Osteocyte (in vitro differentiated cells): ENCODE measurements at places on chromosomes 7 and 10. TPM values are rescaled to one million over a fixed set of nuclear protein-coding genes. Genes with fewer than 3 reads are reported as not detected.
A peak's percentile ranks its signal among the peaks of the same experiment; 100 is the strongest.

DNA sequence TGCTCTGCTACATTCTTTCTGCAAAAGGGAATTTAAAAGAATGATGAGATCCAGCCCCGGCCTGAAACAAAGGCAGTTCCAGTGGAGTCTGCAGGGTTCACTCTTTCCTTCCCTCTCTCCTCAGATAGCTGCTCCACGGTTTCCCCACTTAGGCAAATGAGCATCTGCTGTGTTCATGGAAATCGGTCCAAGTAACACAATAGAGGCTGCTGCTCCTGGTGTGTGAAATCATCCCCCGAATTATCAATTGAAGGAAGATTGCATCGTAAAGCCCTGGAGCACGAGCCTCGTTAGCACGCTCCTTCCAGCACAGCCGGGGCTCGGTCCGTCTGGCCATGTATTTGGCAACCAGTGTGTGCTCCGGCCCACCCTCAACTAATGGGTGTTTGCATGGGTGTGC lies 108.3 kb upstream of the DPP6 start:
- DNase-seq: no peak

GRCh38 chr10:63431962-63432797 lies 33.6 kb downstream of the JMJD1C start:
- no peak for DNase-seq

DNA sequence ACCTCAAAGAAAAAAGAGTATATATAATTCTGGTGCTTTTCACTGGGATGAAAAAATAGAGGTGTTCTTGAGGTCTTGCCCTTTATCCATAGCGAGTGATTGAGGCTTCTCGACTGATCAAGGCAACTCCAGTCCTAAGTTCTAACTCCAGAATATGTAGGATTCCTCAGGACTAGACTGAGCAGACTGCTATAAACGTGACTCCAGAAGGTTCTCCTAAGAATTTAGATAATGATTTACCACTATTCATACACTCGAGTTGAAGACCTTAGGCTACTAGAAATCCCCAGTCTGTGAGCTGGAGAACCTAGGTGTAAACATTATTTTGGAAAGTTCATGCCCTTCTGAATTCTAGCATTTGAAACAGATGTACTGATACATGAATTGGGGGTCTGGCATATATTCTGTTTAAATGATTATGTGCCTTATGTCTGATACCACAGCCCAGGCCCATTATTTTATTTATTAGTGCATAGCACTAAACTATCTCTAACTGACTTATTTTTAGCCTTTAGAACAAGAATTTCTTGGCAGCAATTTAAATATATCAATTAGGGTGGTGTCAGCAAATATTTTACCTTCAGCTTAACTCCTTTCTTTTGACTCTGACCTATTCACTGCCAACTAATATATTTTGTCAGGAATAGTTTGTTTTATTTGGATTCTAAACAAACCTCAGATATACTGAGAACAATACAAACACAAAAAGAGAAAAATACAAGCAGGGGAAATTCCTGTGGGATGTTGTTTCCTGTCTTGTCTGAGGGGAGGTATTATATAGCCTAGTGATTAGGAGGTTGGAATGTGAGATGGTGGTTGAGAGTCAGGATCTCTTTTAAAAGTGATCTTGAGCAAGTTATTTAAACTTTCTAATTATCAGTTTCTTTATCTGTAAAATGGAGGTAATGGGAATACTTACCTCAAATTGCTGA lies 75.8 kb downstream of the PODXL start:
- no peak for DNase-seq

GRCh38 chr7:1938788-1939433 lies 268.8 kb downstream of the ELFN1 start:
- no peak for DNase-seq

DNA sequence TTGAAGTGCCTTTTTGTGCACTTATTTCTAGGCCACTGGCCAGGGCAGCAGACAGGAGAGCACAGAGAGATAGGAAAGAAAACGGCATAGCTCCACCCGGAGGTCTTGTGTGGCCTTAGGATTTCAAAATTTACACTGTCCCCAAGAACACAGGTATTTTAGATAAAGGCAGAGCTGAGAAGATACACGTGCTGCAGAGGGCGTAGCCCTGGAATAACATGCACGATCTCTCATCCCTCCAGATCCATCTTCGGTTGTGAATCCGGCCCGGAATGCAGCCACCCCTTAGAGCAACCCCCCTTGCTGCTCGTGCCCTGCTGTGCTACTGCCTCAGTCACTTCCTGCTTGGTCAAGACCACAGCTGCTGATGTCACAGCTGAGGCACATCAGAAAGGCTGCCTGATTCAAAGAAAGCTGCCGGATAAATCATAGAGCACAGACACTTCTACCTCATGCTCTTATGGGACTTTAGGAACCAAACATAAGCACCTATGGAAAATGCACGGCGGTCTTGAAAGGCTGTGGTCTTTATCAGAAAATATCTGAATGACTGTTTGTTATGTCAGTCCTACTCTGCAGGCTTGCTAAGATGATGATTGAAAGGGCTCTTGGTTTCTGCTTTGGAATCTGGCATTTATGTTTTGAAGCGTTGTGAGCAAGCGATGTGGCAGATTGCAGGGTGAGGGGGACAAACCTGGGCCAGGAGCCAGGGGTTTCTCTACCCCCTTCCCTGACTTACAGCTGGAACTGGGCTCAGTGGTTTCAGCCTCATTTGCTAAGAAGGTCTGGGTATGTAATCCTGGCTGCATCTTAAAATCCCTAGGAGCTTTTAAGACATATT lies 152.0 kb downstream of the SVIL start:
- DNase-seq: peak; percentile 40

- DNase-seq: no peak
Measured at GRCh38 chr10:70943841-70944466, 55.6 kb upstream of the PCBD1 start.

GRCh38 chr10:60853107-60853506 lies 74.8 kb downstream of the CDK1 start:
- no peak for DNase-seq

- DNase-seq: no peak
Measured at GRCh38 chr7:68073701-68074100, 1077.1 kb downstream of the TYW1 start.

GRCh38 chr7:20958572-20958971 lies 171.9 kb upstream of the SP8 start:
- DNase-seq: no peak

DNA sequence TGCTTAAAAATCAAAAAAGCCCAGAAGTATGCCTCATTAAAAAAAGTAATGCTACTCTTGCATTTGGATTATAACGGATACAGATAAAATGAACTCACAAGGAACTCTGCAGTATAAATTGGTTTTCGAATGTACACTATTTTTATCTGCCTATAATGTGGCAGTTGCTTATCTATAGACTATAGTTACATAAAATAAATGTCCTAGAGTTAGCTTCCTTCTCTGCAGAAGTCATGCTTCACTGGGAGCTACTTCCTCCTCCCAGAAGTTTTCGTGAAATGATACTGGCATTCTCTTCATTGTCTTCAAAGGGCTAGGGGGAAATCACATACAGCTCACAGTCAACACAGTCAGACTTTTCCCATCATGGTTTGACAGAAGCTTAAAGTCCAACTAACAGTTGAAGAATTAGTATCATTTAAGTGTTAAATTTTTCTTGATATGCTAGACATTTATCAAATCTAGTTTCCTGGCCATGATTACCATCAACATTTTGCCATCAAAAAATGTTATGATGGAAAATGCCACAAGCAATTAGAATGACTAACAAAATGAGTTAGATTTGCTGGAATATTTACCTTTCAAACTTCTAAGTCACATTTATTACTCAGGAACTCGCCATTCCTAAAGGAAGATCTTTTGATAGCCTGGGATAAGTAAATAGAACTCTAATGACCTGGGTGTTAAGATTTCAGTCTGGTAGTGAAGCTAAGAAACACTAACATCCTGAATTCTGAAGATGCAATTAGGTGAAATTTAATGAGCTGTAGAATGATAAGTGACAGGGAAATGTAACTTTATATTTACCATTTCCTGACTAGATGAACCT lies 87.3 kb upstream of the TRIL start:
- no peak for DNase-seq

- DNase-seq: no peak
Measured at GRCh38 chr10:103616705-103617601, 123.4 kb downstream of the NEURL1 start.

DNA sequence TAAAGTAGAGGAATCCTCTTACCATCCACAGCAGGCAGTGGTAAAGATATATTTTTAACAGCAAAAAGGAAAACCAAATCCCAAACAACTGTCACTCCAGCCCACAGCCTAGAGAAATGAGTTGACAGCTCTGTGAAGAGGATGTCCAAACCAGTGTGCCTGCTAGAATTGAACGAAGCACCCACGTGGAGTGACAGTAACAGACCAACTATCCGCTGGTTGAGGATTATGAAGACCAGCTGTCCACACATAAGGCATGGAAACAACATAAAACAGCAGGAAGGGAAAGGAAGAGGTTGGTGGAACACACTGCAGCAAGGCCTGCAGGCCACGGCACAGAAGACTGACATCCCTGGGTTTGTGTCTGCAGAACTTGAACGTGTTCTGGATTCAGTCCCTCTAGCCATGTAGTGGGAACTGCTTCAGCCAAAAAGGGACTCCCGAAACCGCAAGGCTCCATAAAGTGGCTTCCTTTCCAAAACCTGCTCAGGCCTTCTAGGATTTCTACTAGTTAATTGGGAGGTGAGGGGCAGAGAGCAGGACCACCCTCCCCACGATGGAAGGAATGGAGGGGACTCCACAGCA lies 324.4 kb downstream of the BICC1 start:
- DNase-seq: no peak

DNA sequence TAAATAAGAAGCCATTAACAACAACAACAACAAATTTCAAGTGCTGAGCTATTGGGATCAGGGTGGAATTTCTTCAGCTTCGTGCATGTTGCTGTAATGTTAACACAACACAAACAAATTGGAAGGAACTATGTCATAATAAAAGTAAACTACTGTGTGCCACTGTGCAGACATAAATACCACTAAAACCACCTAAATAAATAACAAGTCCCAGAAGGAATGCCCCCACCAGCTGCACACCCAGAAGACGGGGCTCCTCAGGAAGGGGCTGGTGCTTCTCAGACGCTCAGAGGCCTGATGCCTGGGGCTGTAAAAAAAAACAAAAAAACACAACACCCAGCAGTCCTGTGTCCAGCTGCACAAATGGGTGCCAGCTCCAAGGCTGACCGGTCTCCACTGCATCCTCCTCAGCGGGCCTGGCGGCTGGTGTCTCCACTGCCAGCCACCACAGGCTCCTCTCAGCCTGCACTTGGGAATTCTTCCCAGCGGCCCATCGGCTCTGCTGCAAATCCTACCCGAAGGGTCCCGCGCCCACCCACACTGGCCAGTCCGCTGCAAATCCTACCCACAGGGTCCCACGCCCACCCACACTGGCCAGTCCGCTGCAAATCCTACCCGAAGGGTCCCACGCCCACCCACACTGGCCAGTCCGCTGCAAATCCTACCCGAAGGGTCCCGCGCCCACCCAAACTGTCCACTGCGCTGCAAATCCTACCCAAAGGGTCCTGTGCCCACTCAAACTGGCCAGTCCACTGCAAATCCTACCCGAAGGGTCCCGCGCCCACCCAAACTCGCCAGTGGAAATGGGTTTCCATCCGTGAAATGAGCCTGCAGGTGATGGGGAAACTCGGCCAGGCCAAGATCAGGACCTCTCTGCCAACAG lies 35.8 kb upstream of the DNAAF5 start:
- DNase-seq: no peak

GRCh38 chr7:110010359-110010758 lies 1080.6 kb upstream of the LRRN3 start:
- no peak for DNase-seq

The NUTM2B gene
- total RNA-seq: 1.3 and 1.5 TPM in 2 replicates

The PLCE1 gene
- total RNA-seq: 7.0 and 7.4 TPM in 2 replicates

The ITPRID1 gene
- total RNA-seq: not detected in 2 replicates

The AGR3 gene
- total RNA-seq: not detected in 2 replicates

The TRIM50 gene
- not detected in 2 replicates for total RNA-seq

The PDK4 gene
- total RNA-seq: 0.56 and 1.1 TPM in 2 replicates

The STEAP1 gene
- not detected in 2 replicates for total RNA-seq

The ZNF33B gene
- 22.5 and 24.8 TPM in 2 replicates for total RNA-seq

The THSD7A gene
- total RNA-seq: 0.78 and 2.0 TPM in 2 replicates

The HDAC9 gene
- total RNA-seq: 0.81 and 1.5 TPM in 2 replicates

The AEBP1 gene
- 781 and 794 TPM in 2 replicates for total RNA-seq
